Stimulated activated CD8-positive, alpha-beta memory T cell treated with anti-CD3 and anti-CD28 coated beads, Interleukin-15, amount 100 ng/mL, for 4 hours (primary cell): ENCODE measurements at places on chromosomes 13 and 19.

GRCh38 chr13:31919971-31920726 is 111.4 kb upstream of the FRY start:
- DNase-seq = no peak

GRCh38 chr13:50598338-50598737 is 245.2 kb downstream of the DLEU7 start:
- no peak for DNase-seq

- no peak for DNase-seq
Observed at GRCh38 chr13:108146642-108147041, 68.7 kb downstream of the LIG4 start.

GRCh38 chr13:35984287-35984686 is 146.9 kb downstream of the DCLK1 start:
- DNase-seq = no peak

DNA sequence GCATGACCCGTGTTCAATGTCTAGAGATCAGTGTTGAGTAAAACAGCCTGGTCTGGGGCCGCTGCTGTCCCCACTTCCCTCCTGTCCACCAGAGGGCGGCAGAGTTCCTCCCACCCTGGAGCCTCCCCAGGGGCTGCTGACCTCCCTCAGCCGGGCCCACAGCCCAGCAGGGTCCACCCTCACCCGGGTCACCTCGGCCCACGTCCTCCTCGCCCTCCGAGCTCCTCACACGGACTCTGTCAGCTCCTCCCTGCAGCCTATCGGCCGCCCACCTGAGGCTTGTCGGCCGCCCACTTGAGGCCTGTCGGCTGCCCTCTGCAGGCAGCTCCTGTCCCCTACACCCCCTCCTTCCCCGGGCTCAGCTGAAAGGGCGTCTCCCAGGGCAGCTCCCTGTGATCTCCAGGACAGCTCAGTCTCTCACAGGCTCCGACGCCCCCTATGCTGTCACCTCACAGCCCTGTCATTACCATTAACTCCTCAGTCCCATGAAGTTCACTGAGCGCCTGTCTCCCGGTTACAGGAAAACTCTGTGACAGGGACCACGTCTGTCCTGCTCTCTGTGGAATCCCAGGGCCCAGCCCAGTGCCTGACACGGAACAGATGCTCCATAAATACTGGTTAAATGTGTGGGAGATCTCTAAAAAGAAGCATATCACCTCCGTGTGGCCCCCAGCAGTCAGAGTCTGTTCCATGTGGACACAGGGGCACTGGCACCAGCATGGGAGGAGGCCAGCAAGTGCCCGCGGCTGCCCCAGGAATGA is 1.5 kb upstream of the CEACAM5 start:
- peak; percentile 41 for DNase-seq

DNA sequence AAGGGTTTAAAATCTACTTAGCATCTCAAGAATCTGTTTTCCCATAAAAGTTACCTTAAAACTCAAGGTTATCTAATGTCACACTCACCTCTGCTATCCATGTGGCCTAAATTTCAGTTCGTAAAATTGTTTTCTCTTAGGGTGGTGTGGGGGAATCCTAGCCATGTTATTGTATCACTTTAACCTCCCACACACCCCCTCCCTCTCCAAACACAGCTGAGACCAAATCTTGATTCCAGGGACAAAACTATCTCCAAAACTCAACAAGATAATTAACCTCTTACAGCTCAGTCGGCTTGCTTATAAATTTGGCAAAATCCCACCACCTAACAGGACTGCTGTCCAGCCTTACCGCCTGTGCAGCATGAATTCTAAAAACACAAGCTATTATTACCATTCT is 3.8 kb downstream of the CARS2 start:
- no peak for DNase-seq

DNA sequence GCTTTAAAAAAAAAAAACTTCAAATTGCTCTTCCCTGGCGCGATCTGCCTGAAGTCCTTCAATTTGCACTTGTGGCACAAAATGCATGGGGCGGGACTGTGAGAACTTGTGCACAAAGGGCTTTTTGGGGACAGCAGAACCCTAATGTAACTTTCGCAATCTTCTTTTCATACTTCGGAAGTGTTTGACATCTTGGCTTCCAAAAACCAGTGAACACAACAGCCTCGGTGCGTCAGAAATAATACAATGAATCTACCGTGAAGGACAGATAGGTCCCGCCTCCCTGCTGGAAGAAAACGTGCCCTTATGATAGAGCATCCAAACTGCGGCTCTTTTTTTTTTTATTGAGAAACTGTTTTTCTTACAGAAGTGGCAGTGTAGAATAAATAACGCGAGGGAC is 36.6 kb downstream of the KLF2 start:
- no peak for DNase-seq
